Tibial artery (tissue), 4 donors: ENCODE measurements at places on chromosomes 4 and X.

DNA sequence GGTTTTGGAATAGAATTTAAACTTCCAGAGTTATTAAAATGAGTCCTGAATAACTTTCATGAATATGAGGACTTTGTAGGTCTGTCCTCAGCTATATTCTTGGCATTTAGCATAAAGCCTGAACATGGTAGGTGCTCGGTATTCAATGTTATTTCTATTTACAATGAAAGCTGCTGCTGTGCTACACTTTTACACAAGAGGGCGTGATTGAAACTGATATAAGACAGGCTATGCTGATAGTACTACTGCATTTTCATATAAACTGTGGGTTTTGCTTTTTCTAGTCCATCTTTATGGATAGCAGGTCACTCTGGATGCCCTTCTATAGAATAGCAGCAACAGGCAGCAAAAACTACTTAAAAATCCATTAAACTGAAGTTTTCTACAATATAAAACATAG is 12.3 kb upstream of the GNPDA2 start:
- DNase-seq, result no peak

GRCh38 chr4:15833801-15834200 is 55.7 kb downstream of the CD38 start:
- DNase-seq, result peak; percentile 52

GRCh38 chrX:24846550-24847150 is 152.9 kb downstream of the POLA1 start:
- peak; percentile 29 for DNase-seq

DNA sequence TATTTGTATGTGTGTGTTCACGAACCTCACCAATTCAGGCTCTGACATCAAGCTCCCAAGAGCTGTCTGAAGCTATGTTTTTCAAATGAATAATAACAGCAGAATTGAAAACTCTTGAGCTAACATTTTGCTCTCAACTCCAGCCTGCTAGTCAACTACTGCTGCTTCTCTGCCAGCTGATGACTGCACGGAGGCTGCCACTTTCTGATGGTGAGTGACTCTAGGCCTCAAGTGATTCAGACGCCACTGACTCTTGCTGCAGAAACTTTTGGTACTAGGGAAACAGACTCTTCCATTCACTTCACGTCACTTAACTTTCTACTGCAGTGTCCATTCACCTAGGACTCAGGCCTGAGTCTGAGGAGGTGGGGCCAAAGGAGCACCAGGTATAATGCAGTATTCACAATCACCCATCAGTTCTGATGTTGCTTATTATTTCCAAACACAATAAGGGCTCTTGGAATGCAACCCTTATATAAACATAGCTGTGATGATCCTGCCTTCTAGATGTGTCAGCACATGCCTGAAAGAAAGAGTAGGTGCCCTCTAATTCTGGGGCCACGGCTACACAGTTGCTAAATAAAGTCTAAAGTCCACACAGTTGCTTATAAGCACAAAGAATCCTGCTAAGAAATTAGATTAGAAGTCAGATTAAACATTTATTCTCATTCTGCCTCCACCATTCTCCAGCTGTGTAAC is 16.0 kb downstream of the PRDM8 start:
- no peak for DNase-seq

DNA sequence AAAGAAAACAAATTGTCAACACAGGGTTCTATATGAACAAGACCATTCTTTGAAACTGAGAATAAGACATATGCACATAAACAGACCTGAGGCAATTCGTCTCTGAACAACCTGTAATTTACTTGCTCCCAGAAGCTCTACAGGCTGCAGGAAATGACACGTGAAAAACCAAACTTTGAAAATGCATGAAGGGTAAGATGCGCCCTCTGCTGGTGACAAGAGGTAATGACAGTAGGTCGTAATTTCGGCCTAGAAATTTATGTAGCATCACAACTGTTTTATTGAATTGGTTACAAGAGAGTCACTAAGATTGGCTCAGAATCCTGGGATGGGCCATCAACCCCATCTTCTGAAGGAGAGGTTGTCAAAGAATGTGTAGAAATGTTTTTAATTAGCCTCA is 276.5 kb downstream of the PPP4R3C start:
- no peak for DNase-seq
